Keratinocyte (primary cell): ENCODE measurements at places on chromosomes 2 and 18. TPM values are rescaled to one million over a fixed set of nuclear protein-coding genes. Genes with fewer than 3 reads are reported as not detected.

GRCh38 chr2:119293900-119294299 is 70.3 kb downstream of the STEAP3 start:
- no peak for DNase-seq

DNA sequence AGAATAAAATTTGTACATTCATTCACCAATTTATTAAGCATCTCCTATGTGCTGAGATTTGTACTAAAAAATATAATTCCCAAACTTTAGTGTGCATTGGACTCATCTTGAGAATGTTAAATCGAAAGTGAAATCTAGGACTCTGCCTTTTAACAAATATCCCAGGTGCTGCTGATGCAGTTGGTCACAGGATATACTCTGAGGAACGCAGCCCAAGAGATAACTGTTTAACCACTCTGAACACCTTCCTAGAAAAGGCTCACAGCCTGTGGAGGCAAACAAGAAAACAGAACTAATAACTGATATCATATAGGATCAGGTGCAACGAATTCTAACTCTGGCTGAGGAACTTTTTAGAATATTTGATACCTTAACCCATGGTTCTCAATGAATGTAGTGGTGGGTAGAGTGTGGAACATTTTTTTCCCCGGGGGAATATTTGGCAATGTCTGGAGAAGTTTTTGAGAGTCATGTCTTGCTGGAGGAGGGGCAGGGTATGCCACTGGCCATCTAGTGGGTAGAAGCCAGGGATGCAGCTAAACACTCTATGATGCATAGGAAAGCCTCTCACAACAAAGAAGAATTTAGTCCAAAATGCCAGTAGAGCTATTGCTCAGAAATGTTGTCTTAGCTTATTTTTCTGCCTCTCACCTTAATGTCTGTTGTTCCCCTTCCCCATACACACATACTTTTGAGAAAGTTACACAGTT is 96.5 kb downstream of the EHBP1 start:
- no peak for DNase-seq

- DNase-seq: no peak
Measured at GRCh38 chr2:59066787-59067399, 825.8 kb upstream of the FANCL start.

DNA sequence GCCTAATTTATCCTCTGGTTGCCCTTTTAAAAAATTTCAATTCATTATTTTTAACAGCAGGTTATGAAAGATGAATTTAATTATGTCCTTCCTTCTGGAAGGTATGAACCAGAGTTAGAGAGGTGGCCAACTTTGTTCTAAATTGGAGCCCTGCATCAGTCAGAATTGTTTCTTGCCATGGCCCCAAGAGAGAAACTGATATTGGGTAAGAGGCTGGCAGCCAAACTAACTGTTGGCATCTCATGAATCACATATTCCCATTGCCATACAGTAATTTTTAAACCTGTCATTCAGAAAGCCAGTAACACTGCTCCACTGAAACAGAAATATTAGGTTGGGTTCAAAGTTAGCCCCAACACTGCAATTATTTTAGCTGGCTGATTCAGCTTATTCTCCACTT is 67.4 kb downstream of the SMAD2 start:
- no peak for DNase-seq

DNA sequence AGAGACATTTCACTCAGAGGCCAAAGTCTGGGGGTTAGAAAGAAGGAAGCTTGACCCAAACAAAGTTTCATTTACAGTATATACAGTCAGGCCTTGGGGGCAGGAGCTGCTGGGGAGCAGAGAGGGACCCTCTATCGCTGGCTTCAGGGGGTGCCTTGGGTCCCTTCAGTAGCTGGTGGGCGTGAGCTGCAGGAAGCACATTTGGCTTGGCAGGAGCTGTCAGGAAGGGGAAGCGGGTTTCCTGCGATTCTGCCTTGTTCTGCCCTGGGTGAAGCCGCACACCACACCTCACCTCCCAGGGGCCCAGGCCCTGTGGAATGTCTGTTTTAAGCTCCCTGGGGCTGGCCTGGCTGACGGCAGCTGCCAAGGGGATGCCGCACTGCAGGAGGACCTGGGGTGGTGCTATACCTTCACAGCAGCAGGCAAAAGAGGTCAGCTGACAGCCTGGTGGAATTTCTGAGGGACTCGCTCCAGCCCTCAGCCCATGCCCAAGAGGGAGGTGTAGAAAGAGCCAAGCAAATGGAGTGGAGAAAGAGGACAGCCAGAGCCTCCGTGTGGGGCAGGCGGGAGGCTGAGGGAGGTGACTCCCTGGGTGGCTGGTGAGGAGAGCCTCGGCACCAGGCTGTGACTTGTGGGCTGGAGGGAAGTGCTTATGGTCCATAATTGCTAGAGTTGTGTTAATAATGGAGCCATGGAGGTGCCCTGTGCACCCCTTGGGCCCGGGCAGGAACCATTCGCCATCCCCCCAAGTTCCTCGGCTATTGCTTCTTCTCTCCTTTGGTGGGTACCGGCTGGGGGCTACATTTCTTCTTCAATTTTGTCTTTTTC is 43.9 kb downstream of the PSD4 start:
- DNase-seq: no peak

DNA sequence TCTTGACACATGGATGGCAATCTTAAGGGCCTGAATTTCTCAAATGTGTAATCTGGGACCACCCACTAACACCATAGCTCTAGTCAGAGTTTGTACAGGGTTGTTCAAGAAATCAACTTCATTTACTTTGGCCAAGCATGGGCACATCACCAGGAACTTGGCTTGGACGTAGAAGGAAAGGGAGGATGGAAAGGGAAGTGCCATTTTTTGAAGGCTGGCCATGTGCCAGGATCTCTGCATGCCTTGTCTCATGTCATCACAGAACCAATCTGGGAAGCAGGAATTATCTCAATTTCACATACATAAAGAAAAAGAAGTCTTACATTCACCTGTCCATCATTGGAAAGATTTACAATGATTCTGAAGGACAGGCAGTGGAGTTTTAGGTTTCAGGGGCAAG is 128.1 kb downstream of the ANTXR1 start:
- DNase-seq: no peak

DNA sequence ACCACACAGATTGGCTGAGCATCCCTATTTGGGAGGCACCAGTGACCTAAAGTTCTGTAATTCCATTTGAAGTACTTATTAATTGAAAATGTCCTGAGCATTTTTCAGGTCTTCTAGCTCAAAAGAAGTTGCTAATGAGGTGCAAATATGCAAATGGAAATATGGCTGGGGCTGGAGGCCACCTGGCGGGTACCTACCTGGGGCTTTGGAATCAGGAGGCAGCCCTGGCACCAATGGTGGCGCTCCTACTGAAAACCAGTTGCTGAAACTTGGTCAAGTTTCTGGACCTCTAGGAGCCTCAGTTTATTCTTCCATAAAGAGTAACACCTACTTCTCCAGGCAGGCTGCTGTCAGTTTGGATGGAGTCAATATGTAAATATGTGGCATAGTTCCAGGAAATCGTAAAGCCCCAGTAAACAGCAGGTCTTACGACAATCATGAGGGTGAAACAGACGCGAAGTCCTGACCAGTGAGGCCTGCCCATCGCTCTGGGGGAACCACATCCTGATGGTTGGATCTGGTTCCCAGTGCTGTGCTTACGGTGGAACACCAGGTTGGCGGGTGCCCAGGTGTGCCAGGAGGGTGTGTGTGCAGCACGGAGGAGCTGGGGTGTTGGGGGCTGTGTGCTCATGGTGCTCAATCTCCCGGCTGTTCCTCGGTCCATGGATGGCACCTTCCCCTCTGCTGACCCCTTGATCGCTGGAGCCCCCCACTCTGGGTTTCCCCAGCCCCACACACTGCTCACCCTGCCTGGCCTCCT is 186.1 kb downstream of the TWIST2 start:
- no peak for DNase-seq

- DNase-seq: no peak
Measured at GRCh38 chr2:42809131-42809818, 16.9 kb upstream of the HAAO start.

GRCh38 chr18:58937071-58937886 is 72.6 kb downstream of the ZNF532 start:
- DNase-seq: no peak

DNA sequence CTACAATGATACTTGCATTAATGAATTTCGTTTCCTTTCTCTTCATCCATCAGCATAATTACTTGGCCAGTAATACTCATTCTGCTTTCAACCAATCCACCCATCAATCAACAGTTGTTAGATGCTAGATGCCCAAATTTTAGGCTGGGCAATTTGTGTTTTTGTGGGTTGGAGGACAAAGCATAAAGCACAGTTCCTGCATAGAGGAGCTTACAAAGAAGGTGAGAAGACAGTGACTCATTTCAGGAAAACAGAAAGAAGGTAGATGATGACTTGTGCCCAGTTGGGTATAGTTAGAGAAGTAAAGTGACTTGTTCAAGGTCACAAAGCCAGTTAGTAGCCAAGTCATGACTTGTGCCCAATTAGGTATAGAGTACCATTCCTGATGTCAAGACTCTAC is 1186.8 kb upstream of the CELF4 start:
- no peak for DNase-seq

DNA sequence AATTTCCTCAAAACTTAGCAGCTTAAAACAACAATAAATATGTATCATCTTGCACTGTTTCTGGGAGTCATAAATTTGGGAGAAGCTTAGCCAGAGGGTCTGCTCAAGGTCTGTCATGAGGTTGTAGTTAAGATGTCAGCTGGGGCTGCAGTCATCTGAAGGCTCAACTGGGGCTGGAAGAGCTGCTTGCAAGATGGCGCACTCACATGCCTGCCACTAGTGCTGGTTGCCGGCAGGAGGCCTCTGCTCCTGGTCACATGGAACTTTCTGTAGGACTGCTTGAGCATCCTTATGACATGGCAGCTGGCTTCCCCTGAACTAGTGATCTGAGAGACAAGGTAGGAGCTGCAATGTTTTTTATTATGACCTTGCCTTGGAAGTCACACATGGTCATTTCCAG is 215.5 kb upstream of the HAAO start:
- no peak for DNase-seq

GRCh38 chr18:24234850-24235418 is 96.1 kb downstream of the CABYR start:
- no peak for DNase-seq

DNA sequence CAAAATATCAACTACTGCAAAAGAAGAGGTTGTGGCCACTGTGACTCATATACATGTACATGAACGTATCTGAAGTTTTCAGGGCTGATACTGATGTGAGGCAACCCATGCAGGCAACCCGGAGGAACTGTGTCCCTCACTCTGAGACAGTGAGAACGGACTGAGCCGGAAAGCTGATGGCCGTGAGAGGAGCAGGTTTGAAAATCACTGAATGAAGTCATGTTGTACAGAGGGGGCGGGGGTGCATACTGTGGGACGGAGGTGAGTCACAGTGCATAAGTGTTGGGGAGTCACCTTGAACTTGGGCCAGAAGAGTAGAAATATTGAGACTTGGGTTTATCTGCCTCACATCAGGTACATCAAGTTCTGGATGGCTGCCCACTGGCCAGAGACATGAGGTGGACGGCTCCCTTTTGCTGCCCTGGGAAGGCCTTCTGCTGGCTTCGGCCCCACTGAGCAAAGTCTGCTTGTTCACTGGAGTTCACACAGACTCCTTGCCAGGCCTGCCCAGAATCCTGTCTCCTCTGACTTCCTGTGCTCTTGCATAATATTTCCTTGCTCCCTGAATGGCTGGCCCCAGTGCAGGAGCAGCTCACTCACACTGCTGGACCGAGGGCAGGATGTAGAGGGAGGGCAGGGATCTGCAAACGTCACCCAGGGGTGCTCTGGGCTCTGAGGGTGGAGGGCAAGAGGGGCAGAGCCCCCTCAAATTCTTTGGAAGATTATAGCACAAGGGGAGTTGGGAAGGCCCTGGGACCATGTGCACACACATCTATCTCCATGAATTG is 18.1 kb downstream of the EPAS1 start:
- DNase-seq: peak; percentile 86

- DNase-seq: no peak
Measured at GRCh38 chr18:22933966-22934423, 867 bp downstream of the RBBP8 start.

- DNase-seq: no peak
Measured at GRCh38 chr18:3689986-3690763, 240.2 kb downstream of the TGIF1 start.

- DNase-seq: no peak
Measured at GRCh38 chr2:101030866-101031554, 28.9 kb downstream of the RPL31 start.

GRCh38 chr2:29022679-29023078 is 41.6 kb downstream of the TOGARAM2 start:
- no peak for DNase-seq

DNA sequence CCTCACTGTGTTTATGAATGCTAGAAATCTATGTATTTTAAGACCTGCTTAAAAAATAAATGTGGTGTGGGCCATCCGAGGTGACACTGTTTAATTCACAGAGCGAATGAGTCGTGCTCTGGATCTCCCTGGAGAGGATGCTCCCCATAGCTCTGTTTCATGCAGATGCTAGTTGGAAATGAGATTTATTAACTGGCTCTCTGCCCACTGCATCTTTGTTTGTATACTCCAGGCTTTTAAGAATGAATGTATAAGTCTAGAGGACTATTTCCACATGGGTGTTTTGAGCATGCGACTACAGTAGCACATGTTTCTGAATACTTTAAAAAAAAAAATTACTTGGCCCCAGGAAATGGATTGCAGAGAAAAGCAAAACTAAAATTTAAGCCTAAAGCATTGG is 3.9 kb downstream of the MAPRE2 start:
- DNase-seq: no peak

GRCh38 chr2:49044350-49045079 is 109.8 kb downstream of the FSHR start:
- DNase-seq: no peak

DNA sequence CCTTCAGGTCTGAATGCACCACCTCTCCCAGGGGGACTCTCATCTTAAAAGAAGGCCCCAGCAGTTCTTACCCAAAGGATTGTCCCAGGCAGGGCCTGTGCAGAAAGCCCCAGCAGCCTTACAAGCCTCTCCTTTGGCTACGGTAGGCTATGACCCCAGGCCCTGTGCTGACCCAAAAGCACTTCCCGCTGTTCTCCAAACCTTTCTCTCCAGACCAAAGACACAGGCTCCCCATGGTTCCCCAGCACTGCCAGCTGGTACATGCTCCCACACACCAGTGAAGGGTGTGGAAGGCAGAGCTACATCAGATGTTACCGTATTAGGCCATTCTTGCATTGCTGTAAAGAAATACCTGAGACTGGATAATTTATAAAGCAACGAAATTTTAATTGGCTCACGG is 35.4 kb downstream of the LBH start:
- DNase-seq: no peak

- DNase-seq: no peak
Measured at GRCh38 chr2:54709336-54709809, 14.1 kb upstream of the EML6 start.

Gene IL36A
- polyA plus RNA-seq: not detected in 3 replicates

Gene TAF4B
- 3.6 to 5.9 TPM (median 4.9 TPM) in 3 replicates for polyA plus RNA-seq

Gene IL36G
- polyA plus RNA-seq: 8.0 to 62.8 TPM (median 20.2 TPM) in 3 replicates

Gene TCF23
- polyA plus RNA-seq: not detected in 3 replicates

Gene NYAP2
- polyA plus RNA-seq: not detected in 3 replicates

Gene MC4R
- 0.03 TPM in 1 of 3 replicates, not detected in the others for polyA plus RNA-seq

Gene FAM237A
- not detected in 3 replicates for polyA plus RNA-seq

Gene SCN1A
- not detected in 3 replicates for polyA plus RNA-seq

Gene STARD6
- 0.30 TPM in 1 of 3 replicates, not detected in the others for polyA plus RNA-seq

Gene MERTK
- polyA plus RNA-seq: 0.10 to 0.32 TPM (median 0.14 TPM) in 3 replicates

Gene PPP1R1C
- 3.0 to 4.3 TPM (median 3.1 TPM) in 3 replicates for polyA plus RNA-seq

Gene CD207
- not detected in 3 replicates for polyA plus RNA-seq

Gene RPRM
- polyA plus RNA-seq: not detected in 3 replicates

Gene DPP10
- not detected in 3 replicates for polyA plus RNA-seq

Gene DNER
- polyA plus RNA-seq: 7.5 to 11.0 TPM (median 8.5 TPM) in 3 replicates
